ENCODE measurements at places on chromosomes 7 and 10.

- no peak for DNase-seq
Measured at GRCh38 chr7:28999895-29000716, 42.0 kb upstream of the TRIL start.

DNA sequence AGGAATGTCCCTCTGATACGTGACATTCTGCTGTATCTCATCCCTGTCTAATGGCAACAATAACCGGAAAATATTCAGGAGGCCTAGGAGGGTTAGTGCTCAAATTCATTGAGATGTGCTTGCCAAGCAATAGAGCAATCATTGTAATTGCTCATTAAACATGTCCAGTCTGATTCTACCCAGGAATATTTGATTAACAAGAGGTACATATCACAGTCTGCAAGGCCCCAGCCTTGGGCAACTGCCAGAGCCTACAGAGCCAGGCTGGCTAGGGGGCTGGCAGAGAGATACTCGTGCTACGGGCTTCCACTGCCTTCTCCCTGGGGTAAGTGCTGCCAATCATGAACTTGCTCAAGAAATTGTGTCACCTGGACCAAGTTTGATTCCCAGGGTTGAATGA lies 99.1 kb downstream of the ALOX5 start:
- DNase-seq: no peak

GRCh38 chr7:34338961-34339526 lies 319.0 kb upstream of the NPSR1 start:
- DNase-seq: no peak

- peak; percentile 21 for DNase-seq
Measured at GRCh38 chr7:24979470-24979862, 512 bp downstream of the OSBPL3 start.

- no peak for DNase-seq
Measured at GRCh38 chr7:3927446-3928110, 626.5 kb downstream of the SDK1 start.

DNA sequence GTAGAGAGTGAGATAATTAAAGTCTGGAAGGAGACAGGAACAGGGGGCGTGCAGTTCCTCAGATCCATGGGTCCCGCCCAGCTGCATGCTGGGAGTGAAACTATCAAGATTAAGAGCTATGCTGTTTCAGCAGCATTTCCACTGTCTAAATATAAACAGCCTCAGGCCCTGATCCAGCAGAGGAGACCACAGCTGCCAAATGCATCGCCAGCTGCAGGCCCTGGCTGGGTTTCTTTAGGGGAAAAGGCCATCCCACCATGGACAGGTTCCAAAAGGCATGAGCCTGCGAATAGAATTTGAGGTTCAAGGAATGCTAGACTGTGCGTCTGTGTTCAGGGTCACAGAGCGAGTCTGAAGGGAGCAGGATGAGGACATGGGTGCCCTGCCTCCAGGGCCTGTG lies 411.4 kb downstream of the PAXIP1 start:
- no peak for DNase-seq

DNA sequence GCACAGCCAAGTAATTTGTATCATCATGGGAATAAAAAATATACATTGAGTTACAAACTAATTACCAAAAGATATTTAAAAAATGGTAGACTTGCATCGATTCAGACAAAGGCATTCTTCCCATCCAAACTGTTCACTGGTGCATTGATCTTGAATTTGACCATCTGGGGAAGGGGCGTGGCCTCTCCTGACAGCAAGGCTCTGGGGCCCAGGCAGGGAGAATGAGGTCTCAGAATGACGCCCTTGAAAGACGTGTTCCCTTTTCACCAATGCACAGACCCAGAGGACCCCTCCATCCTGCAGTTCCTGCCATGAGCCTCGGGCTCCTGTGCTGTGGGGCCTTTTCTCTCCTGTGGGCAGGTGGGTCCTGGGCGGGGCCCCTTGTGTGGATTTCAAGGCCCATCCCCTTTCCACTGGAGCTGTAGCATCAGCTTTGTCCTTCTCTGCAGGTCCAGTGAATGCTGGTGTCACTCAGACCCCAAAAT lies 91.1 kb upstream of the PRSS58 start:
- no peak for DNase-seq

DNA sequence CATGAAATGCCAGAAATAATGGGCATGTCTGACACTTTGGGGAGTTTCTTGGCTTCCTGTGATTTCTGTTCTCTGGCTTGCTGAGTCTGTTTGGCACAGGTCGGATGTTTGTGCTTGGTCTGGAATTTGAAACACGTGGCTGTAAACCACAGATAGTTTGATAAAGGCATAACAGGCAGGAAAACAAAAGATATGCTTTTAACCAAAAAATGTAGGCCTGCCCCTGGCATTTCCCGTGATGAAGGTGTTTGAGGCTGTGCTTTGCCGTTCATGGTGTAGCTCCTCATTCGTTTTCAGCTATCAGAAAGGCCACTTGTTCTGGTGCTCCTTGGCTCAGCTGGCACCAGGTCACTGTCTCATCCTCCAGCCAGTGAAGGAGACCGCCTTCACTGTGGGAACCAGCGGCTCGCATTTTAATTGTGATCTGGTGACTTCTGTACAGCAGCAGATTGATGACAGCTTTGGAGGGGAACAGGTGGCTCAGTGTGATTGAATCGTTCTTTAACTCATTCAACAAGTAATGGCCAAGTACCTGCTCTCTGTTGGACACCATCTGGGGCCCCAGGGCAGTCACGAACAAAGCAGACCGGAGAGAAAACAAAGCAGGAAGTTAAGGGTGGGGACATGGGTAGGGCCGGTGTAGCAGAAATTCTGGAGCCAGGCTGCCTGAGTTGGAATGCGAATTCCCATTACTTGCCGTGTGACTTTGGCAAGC lies 111.5 kb downstream of the CCNY start:
- DNase-seq: no peak

- DNase-seq: no peak
Measured at GRCh38 chr10:65358565-65358964, 1567.3 kb upstream of the LRRTM3 start.

GRCh38 chr7:156625580-156625979 lies 15.0 kb upstream of the RNF32 start:
- no peak for DNase-seq

- no peak for DNase-seq
Measured at GRCh38 chr7:70616211-70616610, 515.7 kb upstream of the GALNT17 start.

DNA sequence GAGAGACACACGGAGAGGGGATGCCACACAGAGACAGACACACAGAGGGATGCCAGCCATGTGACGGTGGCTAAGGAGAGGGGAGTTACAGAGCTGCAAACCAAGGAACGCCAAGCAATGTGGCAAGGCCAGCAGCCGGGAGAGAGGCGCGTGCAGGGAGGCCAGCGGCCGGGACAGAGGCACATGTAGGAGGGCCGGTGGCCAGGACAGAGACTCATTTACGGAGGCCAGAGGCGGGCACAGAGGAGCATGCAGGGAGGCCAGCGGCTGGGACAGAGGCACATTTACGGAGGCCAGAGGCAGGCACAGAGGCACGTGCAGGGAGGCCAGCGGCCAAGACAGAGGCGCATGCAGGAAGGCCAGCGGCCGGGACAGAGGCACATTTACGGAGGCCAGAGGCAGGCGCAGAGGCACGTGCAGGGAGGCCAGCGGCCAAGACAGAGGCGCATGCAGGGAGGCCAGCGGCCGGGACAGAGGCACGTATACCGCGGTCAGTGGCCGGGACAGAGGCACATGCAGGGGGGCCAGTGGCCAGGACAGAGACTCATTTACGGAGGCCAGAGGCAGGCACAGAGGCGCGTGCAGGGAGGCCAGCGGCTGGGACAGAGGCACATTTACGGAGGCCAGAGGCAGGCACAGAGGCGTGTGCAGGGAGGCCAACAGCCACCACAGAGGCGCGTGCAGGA lies 40.4 kb downstream of the INSIG1 start:
- no peak for DNase-seq

- DNase-seq: no peak
Measured at GRCh38 chr10:67819768-67820204, 18.2 kb downstream of the DNAJC12 start.

DNA sequence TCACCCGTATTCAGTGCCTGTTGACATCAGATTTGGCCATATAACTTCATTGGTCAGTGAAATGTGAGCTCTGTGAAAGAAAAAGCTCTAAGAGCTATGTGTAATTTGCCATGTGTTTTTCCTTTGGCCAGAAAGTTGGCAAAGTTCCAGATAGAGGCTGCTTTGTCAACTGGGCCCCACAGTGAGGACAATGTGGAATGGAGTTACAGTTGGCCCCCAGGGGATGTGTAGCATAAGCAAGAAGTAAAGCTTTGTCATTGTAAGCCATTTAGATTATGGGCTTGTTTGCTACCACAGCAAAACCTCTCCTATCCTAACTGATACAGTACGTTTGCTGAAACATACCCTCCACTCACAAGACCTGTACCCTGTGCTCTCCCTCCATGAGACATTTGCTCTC lies 119.1 kb upstream of the HABP2 start:
- no peak for DNase-seq

GRCh38 chr7:129188892-129189660 lies 643 bp downstream of the SMO start:
- no peak for DNase-seq

DNA sequence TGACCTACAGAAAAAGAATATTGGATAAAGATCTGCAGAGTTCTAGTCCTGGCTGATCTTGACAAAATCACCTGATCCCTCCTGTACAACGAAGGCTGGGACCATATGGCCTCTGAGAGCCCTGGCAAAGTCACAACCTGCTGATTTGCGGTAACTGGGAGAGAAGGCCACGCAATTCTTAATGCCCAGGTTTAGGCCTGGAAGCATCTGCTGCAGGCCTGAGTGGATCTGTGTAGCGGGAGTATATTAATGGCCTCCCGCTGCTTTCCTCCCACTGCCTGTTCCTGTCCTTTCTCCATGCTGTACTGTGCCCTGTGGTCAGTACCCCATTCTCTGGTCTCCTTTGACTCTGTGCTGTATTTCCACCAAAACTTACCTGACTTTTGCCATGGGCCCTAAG lies 24.2 kb downstream of the AKR1B1 start:
- no peak for DNase-seq

- no peak for DNase-seq
Measured at GRCh38 chr7:134744569-134744968, 34.9 kb upstream of the CALD1 start.

DNA sequence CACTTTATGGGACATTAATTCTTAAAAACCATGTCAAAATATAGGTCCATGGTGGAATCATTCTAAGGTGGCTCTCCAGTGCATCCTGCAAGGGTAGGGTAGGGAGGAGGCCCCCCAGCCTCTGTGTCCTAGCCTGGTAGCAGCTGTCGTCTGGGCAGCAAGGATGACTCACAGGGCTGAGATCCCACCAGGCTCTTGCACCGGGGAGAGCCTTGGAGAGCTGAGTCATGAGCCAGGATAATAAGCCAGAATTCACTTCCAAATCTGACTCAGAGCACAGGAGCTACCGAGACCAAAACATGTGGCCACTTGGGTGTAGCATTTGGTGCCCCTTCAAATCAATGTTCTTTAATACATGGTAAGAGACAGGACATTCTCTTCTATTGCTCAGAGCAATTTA lies 298.5 kb downstream of the NEBL start:
- DNase-seq: peak; percentile 54

- DNase-seq: no peak
Measured at GRCh38 chr7:38448584-38449234, 175.3 kb upstream of the TARP start.

DNA sequence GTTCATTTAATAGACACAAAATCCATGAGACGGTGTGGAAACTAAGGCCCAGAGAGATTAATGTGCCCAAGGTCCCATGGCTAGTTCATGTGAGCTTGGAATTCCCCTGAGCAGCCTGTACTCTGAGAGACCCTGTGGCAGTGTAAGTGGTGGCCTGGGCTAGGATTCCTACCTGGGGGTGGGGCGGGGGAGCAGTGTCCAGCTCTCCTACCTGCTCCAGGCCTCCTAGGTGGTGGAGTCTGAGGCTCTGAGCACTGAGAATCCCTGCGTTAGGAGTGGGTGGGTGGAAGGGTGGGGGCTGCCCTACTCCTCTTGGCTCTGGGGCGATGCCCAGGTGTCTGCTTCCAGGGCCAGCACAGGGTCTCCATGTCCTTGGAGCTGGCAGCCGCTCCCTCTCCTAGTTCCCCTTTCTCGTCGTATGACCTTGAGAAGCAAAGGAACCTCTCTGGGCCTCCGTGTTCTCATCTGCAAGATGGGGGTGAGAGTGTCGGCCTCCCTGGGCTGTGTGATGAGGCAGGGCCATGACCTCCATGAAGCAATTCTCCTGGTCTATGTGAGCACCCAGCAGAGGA lies 2.5 kb downstream of the SNCG start:
- no peak for DNase-seq

DNA sequence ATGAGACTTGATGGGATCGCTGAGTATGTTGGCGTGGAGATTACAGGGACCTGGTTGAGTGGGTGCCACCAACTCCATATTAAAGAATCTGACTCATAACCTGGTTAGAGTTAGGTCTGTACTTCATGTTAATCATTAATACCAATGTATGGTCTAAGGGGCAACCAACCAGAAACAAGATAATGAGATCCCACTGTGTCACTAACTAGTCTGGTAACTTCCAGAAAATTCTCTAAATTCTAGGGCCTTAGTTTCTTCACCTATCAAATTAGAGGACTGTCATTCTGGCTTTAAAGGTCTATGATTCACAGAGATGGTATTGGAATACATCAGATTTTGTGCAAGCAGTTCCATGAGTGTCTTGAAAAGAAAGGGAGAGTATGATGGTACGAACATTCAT lies 102.2 kb downstream of the SNX10 start:
- no peak for DNase-seq

DNA sequence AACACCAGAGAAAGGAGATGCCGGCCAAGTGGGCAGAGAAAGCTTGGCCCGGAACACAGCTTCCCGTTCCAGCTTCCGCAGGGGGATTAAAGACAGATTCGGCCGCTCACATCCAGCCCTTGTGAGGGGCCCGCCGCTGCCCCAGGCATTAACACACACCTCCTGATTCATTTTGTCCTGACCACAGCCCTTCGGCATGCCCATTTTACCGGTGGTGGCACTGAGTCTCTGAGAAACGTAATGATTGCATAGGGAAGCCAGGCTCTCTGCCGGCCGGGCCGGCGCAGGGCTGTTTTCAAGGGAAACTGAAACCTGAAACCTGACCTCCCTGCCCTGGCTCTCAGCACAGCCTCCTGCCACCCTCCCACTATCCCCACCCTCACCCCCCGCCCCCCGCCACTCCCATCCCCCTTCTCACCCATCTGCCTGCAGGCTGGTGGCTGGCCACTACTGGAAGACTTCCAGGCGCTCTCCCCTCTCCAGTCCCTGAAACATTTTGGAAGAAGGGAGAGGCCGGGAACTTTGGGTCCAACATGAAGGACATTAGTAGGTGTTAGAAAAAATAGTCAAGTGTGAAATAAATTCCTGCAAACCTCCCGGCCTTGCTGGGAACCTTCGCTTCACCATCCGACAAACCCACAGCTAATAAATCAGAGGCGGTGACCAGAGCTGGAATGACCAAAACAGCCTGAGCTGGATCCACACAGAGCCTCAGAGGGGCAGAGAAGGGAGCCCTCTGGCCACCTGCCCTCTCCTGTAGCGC lies 83.5 kb upstream of the CUX1 start:
- no peak for DNase-seq

Data from fibroblast of skin of left biceps (primary cell).